ENCODE measurements at places on chromosomes 1 and 21. TPM values are rescaled to one million over a fixed set of nuclear protein-coding genes. Genes with fewer than 3 reads are reported as not detected.

GRCh38 chr1:222165629-222166028, 382.3 kb downstream of the HHIPL2 start:
- no peak overlapping the region for H3K4me3 ChIP-seq
- no peaks in the 10 kb centered on the region for H3K36me3 ChIP-seq
- H3K4me1 ChIP-seq, result no peaks in the 10 kb centered on the region
- no peak overlapping the region for H3K27ac ChIP-seq
- H3K27me3 ChIP-seq, result no peaks in the 10 kb centered on the region

DNA sequence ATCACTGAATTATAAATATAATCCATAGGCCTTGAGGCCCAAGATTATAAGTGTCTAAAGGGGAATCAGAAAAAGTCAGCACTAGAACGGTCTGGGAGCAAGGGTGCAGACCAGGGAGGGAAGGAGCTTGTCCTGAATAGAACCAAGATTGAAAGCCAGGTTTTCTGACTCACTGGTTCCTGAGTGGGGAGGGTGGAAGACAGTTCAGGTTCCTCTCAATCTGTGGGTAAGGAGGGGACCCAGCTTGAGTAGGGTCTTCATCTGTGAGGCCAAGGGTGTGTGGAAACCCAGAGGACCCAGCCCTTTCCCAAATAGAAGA, 842 bp downstream of the LENEP start:
- H3K27ac ChIP-seq, result no peak overlapping the region
- H3K36me3 ChIP-seq, result peaks cover 26% of the 10 kb centered on the region
- no peak overlapping the region for H3K4me3 ChIP-seq
- H3K4me1 ChIP-seq, result peaks cover 4% of the 10 kb centered on the region
- no peak for DNase-seq
- H3K27me3 ChIP-seq, result no peaks in the 10 kb centered on the region

CSTB gene
- 25.7 TPM for total RNA-seq

C1QA gene
- 37.3 TPM for total RNA-seq

- no peak overlapping the region for H3K27ac ChIP-seq
- no peaks in the 10 kb centered on the region for H3K36me3 ChIP-seq
- H3K4me3 ChIP-seq, result no peak overlapping the region
- H3K4me1 ChIP-seq, result no peaks in the 10 kb centered on the region
- H3K27me3 ChIP-seq, result peaks cover 61% of the 10 kb centered on the region
- no peak for DNase-seq
Observed at GRCh38 chr1:228469413-228470162, 17.6 kb upstream of the RNF187 start.

PLD5 gene
- total RNA-seq, result not detected

OVAAL gene
- 4.6 TPM for total RNA-seq

NRAS gene
- total RNA-seq, result 25.7 TPM

GRCh38 chr1:227449051-227449450, 114.3 kb upstream of the ZNF678 start:
- H3K27ac ChIP-seq, result no peak overlapping the region
- no peak for DNase-seq
- H3K27me3 ChIP-seq, result peaks cover 3% of the 10 kb centered on the region
- H3K4me1 ChIP-seq, result no peaks in the 10 kb centered on the region
- no peaks in the 10 kb centered on the region for H3K36me3 ChIP-seq

FCRL4 gene
- not detected for total RNA-seq

DNA sequence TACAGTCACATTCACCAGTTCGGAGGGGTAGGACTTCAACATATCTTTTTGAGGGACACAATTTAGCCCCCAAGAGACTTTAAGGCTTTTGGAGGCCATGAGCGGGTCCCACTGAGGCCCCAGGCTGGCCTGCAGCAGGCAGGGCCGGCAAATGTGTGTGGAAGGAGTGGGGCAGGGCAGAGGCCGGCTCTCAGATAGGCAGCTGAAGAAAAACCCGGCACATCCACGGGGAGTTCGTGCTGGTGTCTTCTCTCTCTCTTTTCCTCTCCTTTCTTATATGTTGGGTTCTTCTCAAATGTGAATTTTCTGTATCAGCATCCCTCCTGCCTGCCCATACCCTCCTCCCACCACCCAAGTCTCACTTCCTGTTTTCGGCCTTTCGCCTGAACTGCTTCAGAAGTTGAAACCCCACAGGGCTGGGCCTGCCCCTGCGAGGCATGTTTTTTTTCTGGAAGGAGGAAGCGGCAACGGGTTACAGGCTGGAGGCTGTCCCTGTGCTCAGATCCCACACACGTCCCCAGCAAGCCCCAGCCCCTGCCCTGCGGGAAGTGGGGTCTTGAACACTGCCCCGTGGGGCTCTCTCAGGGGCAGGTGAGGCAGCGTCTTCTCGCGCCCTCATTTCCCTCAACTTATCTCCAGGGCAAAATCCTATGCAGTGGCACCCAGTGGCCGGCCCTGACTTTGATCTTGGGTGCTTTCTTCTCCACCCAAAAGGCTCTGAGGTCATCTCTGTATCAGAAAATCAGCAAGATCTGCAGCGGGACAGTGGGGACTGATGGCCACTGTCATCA, 9.7 kb upstream of the UMODL1 start:
- no peaks in the 10 kb centered on the region for H3K36me3 ChIP-seq
- no peak overlapping the region for H3K4me3 ChIP-seq
- peak; percentile 49 for DNase-seq
- no peaks in the 10 kb centered on the region for H3K4me1 ChIP-seq
- no peaks in the 10 kb centered on the region for H3K27me3 ChIP-seq

DNA sequence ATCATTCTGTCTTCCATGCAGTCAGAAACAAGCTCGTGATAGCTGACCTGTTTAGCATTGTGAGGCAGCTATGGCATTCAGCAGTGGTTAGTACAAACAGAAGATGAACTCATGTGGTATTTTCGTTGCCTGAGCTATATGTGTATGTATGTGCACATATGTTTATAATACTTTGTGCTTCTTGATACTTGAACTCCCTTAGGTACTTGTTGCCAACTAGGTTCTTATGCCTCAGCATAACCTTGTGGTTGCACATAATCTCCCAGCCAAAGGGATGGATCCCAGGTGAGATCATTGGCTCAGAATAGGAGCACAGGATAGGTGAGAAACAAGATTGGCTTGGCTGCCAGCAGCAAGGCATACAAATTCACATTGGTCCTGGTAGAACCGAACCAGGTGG, 86.1 kb downstream of the VPS26C start:
- no peak overlapping the region for H3K4me3 ChIP-seq
- peaks cover 5% of the 10 kb centered on the region for H3K36me3 ChIP-seq
- H3K4me1 ChIP-seq, result no peaks in the 10 kb centered on the region
- no peaks in the 10 kb centered on the region for H3K27me3 ChIP-seq

DNA sequence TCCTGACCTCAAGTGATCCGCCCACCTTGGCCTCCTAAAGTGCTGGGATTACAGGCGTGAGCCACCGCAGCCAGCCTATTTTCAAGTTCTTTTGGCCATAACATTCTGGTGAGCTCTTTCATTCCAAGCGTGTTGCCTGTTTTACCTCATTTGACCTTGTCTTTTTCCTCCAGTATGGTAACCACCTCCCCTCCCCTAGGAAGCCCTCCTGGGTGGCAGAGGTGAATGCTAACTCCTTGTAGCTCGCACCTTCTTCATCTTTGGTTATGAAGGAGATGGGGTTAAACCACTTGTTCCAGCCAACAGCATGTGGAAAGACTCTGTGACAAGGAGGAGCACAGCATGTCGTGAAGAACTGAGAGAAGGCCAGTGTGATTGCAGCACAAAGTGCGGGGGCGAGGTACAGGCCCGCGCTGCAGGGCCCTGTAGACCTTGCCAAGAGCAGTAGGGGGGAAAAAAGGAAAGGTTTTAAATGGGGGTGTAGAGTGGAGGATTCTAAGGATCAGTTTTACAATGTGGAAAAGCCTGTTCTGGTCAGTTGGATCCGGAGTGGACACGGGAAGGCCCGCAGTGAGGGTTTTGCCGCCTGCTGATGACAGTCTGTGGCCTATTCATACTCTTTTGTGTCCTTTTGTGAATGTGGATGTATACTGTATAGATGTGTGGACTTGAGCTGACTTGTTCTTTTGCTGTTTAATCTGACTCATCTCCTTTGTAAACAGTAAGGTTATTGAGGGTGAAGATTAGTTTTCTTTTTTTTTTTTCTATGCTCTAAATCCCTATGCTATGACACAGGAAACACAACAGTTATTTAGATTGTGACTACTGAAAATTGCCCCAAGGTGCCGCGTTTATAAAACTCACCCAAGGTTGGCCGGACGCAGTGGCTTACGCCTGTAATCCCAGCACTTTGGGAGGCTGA, 7.5 kb upstream of the ZNF436 start:
- peaks cover 29% of the 10 kb centered on the region for H3K4me1 ChIP-seq
- H3K27me3 ChIP-seq, result no peaks in the 10 kb centered on the region
- no peaks in the 10 kb centered on the region for H3K36me3 ChIP-seq

RNU11 gene
- not detected for total RNA-seq

DNA sequence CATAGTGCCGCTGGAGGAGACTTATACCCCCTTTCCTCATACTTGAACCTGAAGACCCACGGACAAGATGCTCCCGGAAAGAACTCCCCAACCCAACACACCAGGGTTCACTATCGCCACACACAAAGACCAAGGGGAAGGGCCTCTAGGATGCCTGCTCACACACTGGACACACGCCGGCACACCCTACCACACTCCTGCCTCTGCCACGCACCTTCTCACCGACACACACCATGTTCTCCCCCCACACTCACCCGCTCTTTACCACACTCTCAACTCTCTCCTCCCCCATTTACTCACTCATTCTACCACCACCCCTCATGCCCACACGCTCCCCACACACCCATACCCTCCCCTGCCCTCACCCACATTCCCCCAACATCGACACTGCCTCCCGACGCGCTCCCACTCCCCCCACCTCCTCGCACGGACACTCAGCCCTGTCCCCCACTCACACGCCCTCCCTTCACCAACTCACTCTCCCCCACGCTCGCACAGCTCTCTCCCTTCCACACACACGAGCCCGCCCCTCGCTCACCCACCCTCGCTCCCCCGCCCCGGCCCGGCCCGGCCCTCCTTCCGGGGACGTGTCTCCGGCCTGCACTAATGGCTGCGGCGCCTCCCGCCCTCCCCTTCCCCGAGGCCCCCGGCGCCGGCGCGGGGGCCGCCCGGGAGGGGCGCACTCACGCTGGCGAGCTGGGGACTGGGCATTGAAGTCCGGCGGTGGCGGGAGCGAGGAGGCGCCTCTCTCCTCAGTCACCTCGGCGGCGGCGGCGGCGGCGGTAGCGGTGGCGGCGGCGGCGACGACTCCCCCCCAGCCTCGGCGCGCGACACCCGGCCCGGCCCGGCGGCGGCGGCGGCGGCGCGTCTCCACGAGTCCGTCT, 626 bp downstream of the PTP4A2 start:
- H3K4me1 ChIP-seq, result peaks cover 49% of the 10 kb centered on the region
- H3K27ac ChIP-seq, result peak overlapping the region; percentile 97
- peak; percentile 92 for DNase-seq
- no peaks in the 10 kb centered on the region for H3K27me3 ChIP-seq
- no peaks in the 10 kb centered on the region for H3K36me3 ChIP-seq

OPTC gene
- not detected for total RNA-seq

DNA sequence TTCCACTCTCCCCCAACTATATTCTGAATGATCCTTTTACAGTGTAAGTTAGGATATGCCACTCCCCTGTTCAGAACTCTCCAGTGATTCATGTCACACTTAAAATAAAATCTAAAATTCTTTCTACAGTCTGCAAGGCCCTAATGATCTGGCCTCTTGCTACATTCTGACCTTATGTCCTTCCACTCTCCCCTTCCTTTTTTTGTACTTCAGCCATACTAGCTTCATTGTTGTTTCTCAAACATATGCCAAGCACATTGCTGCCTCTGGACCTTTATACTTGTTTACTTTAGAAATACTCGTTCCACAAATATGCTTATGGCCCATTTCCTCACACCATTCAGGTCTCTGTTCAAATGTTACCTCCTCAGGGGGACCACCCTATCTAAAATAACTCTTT, 14.8 kb upstream of the PSMA5 start:
- peaks cover 20% of the 10 kb centered on the region for H3K27me3 ChIP-seq
- H3K4me3 ChIP-seq, result no peak overlapping the region
- no peaks in the 10 kb centered on the region for H3K36me3 ChIP-seq
- no peak overlapping the region for H3K27ac ChIP-seq

DNA sequence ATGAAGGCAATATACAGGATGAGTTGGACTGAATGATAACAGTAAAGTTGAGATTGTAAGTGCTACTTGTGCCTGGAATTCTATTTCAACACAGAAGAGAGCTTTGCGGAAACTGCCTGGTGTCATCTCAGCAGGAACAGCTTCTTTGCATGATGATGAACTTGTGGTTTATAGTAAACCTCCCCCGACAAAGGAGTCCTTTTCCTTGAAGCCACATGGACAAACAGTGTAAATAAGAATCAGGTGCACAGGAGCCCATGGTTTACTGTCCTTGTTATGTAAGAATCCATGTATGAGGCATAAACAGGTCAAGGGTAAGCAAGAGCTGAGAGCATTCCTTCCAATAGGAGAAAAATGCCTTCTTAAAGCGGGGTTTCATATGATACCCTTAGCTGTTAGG, 66.2 kb downstream of the PCNX2 start:
- H3K27me3 ChIP-seq, result no peaks in the 10 kb centered on the region
- H3K4me1 ChIP-seq, result no peaks in the 10 kb centered on the region
- no peak for DNase-seq
- H3K27ac ChIP-seq, result no peak overlapping the region

- no peak for DNase-seq
- no peak overlapping the region for H3K27ac ChIP-seq
- H3K4me3 ChIP-seq, result no peak overlapping the region
- H3K4me1 ChIP-seq, result no peaks in the 10 kb centered on the region
- H3K27me3 ChIP-seq, result no peaks in the 10 kb centered on the region
Observed at GRCh38 chr1:99227056-99227897, 37.0 kb upstream of the PLPPR4 start.

GRCh38 chr1:157399984-157400382, 152.3 kb downstream of the FCRL5 start:
- no peak overlapping the region for H3K4me3 ChIP-seq
- DNase-seq, result no peak
- no peaks in the 10 kb centered on the region for H3K27me3 ChIP-seq
- H3K4me1 ChIP-seq, result no peaks in the 10 kb centered on the region

VHLL gene
- total RNA-seq, result not detected

CCDC185 gene
- total RNA-seq, result not detected

GRCh38 chr1:34425785-34426184, 249.1 kb downstream of the C1orf94 start:
- no peak overlapping the region for H3K27ac ChIP-seq
- no peaks in the 10 kb centered on the region for H3K4me1 ChIP-seq
- no peak for DNase-seq

GRCh38 chr21:35120631-35121180, 71.6 kb upstream of the RUNX1 start:
- no peaks in the 10 kb centered on the region for H3K27me3 ChIP-seq
- no peaks in the 10 kb centered on the region for H3K36me3 ChIP-seq
- H3K4me3 ChIP-seq, result no peak overlapping the region

ARV1 gene
- total RNA-seq, result 19.6 TPM

Measured in heart left ventricle (tissue), 16 donors.